ENCODE measurements at places on chromosomes 7 and 10. TPM values are rescaled to one million over a fixed set of nuclear protein-coding genes. Genes with fewer than 3 reads are reported as not detected.
A peak's percentile ranks its signal among the peaks of the same experiment; 100 is the strongest.

The MNX1 gene
- total RNA-seq: not detected

DNA sequence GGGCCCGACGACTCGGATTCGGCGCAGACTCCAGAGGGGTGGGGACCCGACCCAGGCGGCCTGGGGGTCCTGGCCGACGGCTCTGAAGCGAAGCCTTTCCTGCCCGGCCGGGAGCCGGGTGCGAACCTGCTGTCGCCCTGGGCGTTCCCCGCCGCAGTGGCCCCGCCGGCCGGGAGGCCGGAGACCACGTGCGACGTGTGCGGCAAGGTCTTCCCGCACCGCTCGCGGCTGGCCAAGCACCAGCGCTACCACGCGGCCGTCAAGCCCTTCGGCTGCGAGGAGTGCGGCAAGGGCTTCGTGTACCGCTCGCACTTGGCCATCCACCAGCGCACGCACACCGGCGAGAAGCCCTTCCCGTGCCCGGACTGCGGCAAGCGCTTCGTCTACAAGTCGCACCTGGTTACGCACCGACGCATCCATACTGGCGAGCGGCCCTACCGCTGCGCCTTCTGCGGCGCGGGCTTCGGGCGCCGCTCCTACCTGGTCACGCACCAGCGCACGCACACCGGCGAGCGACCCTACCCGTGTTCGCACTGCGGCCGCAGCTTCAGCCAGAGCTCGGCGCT is 15.4 kb downstream of the ZNF316 start:
- peaks cover 73% of the 10 kb centered on the region for H3K36me3 ChIP-seq
- H3K4me3 ChIP-seq: no peak overlapping the region
- H3K27ac ChIP-seq: no peak overlapping the region
- DNase-seq: no peak
- H3K27me3 ChIP-seq: no peaks in the 10 kb centered on the region
- H3K4me1 ChIP-seq: no peaks in the 10 kb centered on the region

GRCh38 chr7:159051916-159052315 is 92.8 kb downstream of the VIPR2 start:
- H3K36me3 ChIP-seq: no peaks in the 10 kb centered on the region
- H3K27me3 ChIP-seq: no peaks in the 10 kb centered on the region
- H3K4me1 ChIP-seq: no peaks in the 10 kb centered on the region
- DNase-seq: no peak

DNA sequence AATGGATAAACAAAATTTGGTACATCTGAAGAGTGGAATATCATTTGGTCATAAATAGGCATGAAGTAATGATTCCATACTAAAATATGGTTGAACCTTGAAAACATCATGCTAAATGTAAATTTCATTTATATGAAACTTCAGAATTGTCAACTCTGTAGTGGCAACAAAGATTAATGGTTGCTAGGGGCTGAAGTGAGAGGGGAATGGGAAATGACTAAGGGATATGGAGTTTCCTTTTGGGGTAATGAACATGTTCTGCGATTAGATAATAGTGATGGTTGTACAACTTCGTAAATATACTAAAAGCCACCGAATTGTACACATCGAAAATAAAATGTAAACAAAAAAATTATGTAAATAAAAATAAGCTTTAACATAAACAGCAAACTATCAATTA is 384.1 kb upstream of the STEAP1 start:
- no peaks in the 10 kb centered on the region for H3K36me3 ChIP-seq
- no peak overlapping the region for H3K27ac ChIP-seq
- no peak for DNase-seq
- H3K4me1 ChIP-seq: no peaks in the 10 kb centered on the region
- H3K27me3 ChIP-seq: no peaks in the 10 kb centered on the region

GRCh38 chr10:42975558-42976340 is 101.1 kb upstream of the RET start:
- no peaks in the 10 kb centered on the region for H3K36me3 ChIP-seq
- H3K4me3 ChIP-seq: no peak overlapping the region
- peak; percentile 32 for DNase-seq

Data from SJSA1 (cell line).